ENCODE measurements at places on chromosomes 7 and 10.

GRCh38 chr10:125118701-125119100, 41.7 kb downstream of the CTBP2 start:
- DNase-seq: no peak

- no peak for DNase-seq
These were observed 18.7 kb downstream of the ZNF786 start for GRCh38 chr7:149071641-149072437.

- no peak for DNase-seq
These were observed 4.6 kb downstream of the OAT start for GRCh38 chr10:124414076-124414475.

- DNase-seq: no peak
These were observed 28.9 kb downstream of the MINDY4 start for GRCh38 chr7:30799976-30800661.

GRCh38 chr10:122730238-122730637, 30.6 kb upstream of the C10orf120 start:
- DNase-seq: no peak

DNA sequence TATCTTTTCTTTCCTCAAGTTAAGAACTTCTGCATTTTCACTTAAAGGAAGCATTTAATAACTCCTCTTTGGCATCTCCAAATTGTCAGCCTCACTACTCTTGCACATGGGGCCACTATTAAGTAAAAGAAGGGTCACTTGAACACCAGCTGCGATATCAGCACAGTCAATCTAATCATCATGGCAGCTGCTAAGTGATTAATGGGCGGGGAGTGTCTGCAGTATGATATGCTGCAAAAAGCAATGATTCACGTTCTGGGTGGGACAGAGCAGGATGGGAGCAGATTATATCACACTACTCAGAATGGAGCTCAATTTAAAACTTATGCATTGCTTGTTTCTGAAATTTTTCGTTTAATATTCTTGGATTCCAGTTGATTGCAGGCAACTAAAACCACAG, 447.4 kb upstream of the PFKP start:
- no peak for DNase-seq

DNA sequence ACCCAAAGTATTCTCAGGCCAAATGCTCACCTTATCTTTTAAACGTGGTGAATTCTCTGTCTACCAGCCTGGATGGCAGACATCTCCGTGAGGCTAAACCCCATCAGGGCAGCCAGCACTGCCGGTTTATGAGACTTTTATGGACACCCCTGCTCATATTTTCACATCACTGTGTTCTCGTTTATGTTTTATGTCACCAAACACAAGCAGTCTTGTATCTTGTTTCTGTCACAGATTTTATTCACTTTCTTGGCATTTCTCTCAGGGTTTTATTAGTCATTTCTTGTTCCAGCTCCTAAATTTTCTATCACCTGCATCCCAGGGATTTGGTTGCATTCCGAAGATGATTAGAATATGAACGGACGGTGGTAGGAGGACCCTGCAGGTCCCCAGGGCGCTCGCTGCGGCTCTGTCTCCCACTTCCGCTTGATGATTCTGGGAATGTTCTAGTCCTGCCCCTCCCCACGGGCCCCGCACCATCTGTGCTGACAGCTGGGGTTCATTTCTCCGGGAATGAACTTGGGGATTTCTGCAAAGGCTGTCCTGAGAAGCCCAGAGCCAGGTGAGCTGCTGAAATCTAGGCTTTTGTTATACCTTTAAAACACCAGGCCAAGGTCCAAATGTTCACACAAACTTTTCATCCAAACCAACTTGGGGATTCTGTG, 217.6 kb downstream of the GFRA1 start:
- no peak for DNase-seq

DNA sequence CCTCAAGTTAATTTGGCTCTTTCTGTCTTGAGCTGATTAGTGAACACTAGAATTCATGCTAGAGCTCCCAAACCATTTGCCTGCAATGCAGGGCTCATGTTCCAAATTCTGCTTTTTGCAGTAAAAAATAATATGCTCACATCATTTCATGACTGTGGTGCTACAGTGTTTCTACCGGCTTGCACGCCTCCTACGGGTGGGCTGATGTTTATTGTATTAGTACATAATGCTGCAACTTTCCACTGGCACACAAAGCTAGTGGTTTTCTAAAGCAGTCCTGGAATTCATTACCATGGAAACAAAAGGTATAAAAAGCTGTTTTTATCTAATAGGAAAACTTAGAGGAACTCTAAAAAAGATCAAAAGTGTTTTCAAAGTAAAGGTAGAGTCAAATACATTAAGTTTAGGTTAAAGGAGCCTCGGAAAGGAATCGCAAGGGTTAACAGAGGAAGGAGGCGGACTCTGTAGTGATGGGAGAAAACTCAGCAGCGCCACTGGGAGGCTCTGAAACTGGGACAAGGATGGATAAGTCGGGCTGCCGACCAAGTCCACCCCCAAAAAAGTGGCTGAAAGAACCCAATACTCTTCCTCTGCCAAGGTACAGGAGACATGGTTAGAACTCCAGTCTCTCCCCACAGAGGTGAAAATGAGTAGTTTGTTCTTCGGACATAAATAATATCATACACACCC, 25.9 kb downstream of the GRM8 start:
- no peak for DNase-seq

- DNase-seq: no peak
These were observed 53.4 kb downstream of the WNT2 start for GRCh38 chr7:117269417-117269816.

- no peak for DNase-seq
These were observed 64.3 kb downstream of the MGMT start for GRCh38 chr10:129531195-129531968.

DNA sequence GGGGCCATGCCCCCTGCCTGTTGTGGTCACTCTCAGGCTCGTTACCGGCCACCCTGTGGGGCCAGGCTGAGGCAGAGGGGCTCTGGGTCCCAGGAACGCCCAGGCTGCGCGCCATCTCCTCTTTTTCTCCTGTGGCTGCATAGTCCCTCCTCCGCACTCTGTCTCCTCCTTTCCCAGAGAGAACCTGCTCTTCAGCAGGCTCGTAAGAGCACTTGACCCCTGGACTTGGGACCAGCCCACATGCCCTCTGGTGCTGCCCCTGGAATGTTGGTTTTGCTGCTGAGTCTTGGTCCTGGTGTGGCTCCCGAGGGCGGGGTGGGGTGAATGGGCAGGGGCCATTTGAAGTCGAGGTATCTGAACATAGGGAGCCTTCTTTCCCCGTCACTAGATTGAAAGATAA, 6.6 kb upstream of the BHLHA15 start:
- no peak for DNase-seq

DNA sequence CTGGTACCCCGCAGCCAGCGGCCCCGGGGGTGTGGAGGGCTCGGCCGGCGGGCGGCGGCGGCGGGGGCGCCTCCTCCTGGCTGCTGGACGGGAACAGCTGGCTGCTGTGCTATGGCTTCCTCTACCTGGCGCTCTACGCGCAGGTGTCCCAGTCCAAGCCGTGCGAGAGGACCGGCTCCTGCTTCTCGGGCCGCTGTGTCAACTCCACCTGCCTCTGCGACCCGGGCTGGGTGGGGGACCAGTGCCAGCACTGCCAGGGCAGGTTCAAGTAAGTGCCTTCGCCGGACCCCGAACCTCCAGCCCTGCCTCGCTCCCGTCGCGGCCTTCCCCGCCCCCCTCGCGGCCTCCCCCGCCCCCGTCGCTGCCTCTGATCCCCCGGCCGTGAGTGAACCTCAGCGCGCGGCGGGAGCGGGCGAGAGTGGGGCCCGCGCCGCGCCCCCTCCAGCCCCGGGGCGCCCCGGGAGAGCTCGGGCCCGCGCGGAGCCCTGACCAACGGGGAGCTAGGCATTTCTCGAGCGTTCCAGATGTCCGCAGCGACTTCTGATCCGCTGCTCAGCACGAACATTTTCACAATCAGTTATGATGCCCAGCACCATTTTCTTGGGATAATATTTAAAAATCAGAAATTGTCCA, 727 bp downstream of the ATRNL1 start:
- no peak for DNase-seq

DNA sequence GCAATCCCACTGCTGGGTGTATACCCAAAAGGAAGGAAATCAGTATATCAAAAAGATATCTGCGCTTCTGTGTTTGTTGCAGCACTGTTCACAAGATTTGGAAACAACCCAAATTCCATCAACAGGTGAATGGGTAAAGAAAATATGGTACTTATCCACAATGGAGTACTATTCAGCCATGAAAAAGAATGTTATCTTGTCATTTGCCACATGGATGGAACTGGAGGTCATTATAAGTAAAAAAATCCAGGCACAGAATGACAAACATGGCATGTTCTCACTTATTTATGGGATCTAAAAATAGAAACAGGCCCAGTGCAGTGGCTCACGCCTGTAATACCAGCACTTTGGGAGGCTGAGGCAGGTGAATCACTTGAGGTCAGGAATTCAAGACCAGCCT, 15.7 kb downstream of the APBB1IP start:
- DNase-seq: no peak

DNA sequence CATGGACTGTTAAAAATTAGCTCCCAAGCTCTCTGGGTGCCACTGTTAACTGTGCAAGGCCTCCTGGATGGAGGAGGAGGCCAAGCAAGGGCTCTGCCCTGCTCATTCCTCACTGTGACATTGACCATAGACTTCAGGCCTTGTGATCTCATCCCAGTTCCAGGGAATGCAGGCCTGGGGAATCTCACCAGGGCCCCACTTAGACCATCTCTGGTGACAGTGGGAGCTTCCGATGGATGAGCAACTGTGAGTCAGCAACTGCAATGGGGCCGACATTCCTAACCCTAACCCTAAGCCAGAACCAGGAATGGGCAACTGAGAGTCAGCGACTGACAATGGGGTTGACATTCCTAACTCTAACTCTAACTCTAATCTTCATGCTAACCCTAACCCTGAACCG, 50.4 kb upstream of the MSMB start:
- DNase-seq: no peak

DNA sequence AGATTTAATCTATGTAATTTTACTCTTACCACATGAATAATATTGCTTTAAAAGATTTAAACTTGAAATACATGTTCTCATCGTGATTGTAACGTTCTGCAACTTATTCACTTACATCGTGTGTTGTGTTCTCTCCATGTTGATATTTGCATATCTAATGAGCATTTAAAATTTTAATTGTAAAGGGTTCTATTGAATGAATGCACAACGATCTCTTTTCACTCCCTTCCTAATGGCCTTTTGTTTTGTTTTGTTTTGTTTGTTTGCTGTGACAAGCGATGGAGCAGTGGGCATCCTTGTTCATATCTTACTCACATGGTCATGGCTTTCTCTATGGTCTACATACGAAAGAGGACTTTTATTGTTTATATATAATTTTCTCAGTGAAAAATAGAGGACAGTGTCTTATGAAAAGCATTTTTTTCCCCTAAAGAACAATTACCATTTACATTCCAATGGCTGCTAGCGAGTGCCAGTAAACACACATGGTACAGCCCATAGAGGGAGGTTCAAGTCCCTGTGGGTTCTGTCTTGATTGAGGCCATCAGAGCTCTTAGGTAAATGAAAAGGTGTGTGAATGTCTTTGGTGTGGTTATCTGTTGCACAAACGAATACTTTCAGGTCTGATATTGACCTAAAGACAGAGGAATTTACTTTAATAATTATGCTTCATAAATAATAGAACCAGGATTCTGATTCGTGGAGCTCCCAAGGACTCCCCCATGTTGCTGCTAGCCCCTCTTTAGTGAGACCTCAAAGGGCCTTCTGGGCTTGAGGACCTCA, 32.4 kb downstream of the BTBD16 start:
- no peak for DNase-seq

GRCh38 chr10:125795128-125795527, 19.5 kb upstream of the MMP21 start:
- no peak for DNase-seq

DNA sequence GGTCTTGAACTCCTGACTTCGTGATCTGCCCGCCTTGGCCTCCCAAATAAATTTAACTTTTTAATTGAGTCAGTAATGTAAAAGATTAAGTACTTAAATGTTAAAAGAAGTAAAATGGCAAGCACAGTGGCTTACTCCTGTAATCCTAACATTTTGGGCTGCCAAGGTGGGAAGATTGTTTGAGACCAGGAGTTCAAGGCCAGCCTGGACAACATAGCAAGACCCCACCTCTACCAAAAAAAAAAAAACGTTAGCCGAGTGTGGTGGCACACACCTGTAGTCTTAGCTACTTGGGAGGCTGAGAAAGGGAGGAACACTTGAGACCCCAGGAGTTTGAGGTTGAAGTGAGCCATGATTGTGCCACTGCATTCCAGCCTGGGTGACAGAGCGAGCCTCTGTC, 26.1 kb downstream of the PHTF2 start:
- no peak for DNase-seq
